ENCODE measurements at places on chromosomes 2 and 18. TPM values are rescaled to one million over a fixed set of nuclear protein-coding genes. Genes with fewer than 3 reads are reported as not detected.

MERTK gene
- 1.4 TPM for total RNA-seq

IL36G gene
- not detected for total RNA-seq

- no peak for DNase-seq
- H3K27me3 ChIP-seq, result 0 out of 2 replicates have a peak, but pooled peaks cover 7% of the 10 kb centered on the region
- peaks cover 21% of the 10 kb centered on the region for H3K4me1 ChIP-seq
- H3K4me3 ChIP-seq, result no peak overlapping the region
Observed at GRCh38 chr2:20444993-20445910, 1.6 kb upstream of the RHOB start.

GRCh38 chr2:128984081-128984480 is 665.4 kb upstream of the HS6ST1 start:
- no peaks in the 10 kb centered on the region for H3K27me3 ChIP-seq
- no peak overlapping the region for H3K4me3 ChIP-seq
- H3K27ac ChIP-seq, result no peak overlapping the region
- DNase-seq, result no peak
- H3K4me1 ChIP-seq, result no peaks in the 10 kb centered on the region

- H3K36me3 ChIP-seq, result no peaks in the 10 kb centered on the region
- H3K27ac ChIP-seq, result no peak overlapping the region
- DNase-seq, result no peak
Observed at GRCh38 chr2:85063981-85064599, 69.1 kb upstream of the TCF7L1 start.

DNA sequence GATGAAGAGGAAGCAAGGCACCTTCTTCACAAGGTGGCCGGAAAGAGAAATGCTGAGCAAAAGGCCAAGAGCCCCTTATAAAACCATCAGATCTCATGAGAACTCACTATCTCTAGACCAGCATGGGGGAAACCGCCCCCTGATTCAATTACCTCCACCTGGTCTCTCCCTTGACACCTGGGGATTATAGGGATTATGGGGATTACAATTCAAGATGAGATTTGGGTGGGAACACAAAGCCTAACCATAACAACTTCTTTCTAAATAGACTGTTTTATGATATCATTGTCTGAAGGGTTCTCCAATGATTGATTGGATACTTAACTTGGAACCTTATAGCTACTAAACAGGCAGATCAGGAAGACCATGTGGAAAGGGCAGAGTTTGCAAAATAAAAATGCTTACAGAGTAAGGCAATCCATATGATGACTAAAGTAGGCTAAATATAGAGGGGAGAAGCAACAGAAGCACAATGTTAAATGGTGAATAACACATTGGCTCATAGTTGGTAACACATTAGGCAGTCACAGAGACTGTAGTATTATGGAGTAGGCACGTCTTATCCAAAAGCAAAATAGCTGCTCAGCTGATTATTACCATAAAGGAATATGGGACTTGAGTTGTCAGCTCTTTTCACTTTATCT is 179.0 kb downstream of the BARD1 start:
- no peaks in the 10 kb centered on the region for H3K27me3 ChIP-seq
- no peak for DNase-seq
- H3K4me3 ChIP-seq, result no peak overlapping the region
- no peaks in the 10 kb centered on the region for H3K36me3 ChIP-seq

DNA sequence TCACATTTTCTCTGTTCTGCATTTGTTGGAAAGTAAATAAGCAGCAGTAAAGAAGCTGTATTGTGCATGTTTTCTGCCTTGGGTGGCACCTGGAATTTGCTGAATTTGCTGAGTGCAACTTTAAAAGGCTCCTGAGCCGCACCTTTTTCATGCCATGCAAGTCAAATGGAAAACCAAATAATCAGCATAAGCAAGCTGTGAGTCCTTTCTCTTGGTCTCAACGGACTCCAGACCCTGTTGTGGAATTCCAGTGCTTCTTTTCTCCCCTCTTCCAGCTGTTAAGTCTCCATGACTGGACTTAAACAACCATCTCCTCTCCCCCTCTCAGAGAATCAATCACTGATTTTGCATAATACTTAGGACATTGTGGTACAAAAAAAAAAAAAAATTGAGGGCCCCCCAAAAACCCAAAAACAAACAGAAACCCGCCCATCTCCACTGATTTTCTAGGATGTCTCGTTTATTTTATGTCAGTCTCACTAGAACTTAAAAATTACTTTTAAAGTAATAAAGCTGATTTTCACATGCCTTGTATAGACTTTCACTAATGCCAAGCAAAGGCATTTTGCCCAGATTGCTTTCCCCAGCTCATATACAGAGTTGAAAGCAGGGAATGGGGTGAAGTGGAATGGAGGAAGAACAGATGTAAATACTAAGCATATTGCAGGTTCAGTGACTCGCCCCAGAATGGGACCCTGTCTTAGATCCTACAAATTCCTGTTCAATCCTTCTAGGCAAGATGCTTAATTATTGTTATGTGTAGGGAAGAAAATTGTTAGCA is 5.1 kb upstream of the CETN1 start:
- no peak for DNase-seq
- H3K36me3 ChIP-seq, result no peaks in the 10 kb centered on the region
- H3K4me1 ChIP-seq, result no peaks in the 10 kb centered on the region
- no peak overlapping the region for H3K27ac ChIP-seq
- peaks cover 34% of the 10 kb centered on the region for H3K27me3 ChIP-seq

GRCh38 chr18:23235336-23235735 is 100.1 kb downstream of the CABLES1 start:
- no peak for DNase-seq
- no peak overlapping the region for H3K4me3 ChIP-seq
- no peak overlapping the region for H3K27ac ChIP-seq
- no peaks in the 10 kb centered on the region for H3K36me3 ChIP-seq
- H3K27me3 ChIP-seq, result peaks cover 90% of the 10 kb centered on the region
